ENCODE measurements at places on chromosomes 2 and 18.

- no peak for DNase-seq
These were observed 4.6 kb downstream of the MBP start for GRCh38 chr18:77127769-77128671.

- peak; percentile 43 for DNase-seq
These were observed 18.1 kb downstream of the EPAS1 start for GRCh38 chr2:46315103-46315890.

DNA sequence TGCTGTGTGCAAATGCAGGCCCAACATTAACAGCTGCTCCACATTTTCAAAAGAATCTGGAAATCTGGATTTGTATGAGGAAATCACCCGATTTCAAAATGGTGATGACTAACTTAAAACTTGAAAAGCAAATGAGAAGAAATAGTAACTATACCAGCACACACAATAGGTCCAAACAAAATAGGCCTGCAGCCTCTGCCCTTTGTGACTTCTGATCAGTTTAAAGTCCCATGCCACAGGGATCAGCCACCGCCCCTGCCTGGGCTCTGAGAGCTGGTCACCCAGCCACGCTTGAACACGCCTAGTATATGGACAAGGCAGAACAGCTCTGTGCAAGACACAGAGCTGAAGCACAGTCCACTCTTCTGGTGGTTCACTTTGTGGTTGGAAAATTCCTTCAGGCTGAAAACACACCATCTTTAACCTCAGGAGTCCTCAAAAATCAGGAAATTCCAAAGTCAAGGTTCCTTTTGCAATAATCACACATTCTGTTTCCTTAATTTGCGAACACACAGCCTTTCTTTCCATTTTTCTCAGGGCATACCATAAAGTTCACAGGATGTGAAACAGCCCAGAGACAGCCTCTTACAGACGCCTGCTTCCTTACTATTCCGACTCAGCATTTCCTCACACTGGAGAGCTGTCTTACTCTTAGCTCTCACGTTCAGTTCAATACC is 150.1 kb upstream of the RIOK3 start:
- DNase-seq: no peak

GRCh38 chr2:222663479-222663878 is 7.6 kb upstream of the FARSB start:
- no peak for DNase-seq

- DNase-seq: no peak
These were observed 62.9 kb upstream of the ZFP36L2 start for GRCh38 chr2:43289331-43289730.
